ENCODE measurements at places on chromosomes 4 and X.

- DNase-seq, result no peak
These were observed 26.8 kb upstream of the SOD3 start for GRCh38 chr4:24768604-24769003.

DNA sequence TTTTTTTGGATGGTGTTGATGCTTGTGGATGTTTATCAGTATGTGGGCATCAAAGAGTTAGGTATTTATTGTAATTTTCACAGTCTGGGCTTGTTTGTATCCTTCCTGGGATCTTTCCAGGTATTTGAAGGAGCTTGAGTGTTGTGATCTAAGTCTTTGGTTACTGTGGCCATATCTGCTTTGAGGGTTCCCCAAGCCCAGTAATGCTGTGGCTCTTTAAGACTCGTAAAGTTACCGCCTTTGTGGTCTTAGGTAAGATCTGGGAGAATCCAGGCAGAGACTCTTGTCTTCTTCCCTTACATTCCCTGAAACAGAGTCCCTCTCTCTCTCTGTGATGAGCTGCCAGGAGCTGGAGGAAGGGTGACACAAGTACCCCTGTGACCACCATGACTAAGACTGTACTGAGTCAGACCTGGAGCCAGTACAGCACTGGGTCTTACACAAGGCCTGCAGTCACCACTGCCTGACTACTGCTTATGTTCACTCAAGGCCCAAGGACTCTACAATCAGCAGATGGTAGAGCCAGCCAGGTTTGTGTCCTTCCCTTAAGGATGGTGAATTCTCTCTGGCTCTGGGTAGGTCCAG, 62.2 kb downstream of the FMR1NB start:
- peak; percentile 5 for DNase-seq

DNA sequence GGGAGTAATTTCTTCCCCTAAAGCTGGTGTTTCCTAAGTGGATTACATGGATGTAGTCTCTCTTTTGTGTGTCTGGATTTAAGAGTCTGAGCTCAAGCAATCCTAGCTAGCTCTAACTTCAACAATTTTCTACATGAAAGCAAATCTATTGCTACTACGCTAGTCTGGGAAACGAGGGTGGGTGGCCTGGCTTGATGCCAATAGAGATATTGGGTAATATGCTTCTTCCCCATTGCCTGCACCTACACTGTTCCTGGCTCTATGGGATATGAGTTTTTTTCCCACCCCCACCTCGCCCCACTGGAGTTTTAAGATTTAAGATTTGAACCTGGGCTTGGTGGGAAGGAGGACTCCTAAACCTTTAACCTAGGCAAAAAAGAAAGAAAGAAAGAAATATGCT, 158.8 kb downstream of the RBM46 start:
- no peak for DNase-seq

GRCh38 chr4:2330091-2331042, 68.5 kb upstream of the MXD4 start:
- DNase-seq, result peak; percentile 96

DNA sequence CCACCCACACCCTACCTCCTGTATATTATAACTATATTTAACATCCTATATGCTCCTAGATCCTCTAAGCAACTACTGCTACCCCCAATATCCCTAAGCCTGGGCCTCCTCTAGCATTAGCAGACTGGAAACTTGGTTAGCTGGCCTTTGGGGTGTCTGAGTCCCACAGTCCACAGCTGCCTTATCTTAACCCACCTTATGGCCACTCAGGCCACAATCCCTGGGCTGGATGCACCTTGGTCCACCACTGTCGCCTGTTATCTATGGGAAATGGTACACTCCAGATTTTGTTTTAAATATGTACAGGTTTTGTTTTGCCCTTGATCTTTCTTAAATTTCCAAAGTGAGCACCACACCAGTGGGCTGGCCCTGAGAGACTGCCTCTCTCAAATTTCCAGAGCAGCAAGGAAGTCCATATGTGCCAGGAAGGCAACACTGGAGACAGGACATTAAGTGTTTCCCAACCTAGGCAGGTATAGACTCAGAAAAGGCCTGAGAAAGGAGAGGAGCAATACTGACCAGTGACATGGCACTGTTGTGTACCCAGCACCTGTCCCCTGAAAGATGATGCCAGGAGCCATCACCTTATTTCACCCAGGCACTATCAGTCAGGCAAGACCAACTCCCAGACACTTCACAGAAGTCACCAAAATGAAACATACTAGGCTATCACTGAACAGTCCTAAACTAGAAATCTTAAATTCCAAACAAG, 921 bp downstream of the PFKFB1 start:
- no peak for DNase-seq

DNA sequence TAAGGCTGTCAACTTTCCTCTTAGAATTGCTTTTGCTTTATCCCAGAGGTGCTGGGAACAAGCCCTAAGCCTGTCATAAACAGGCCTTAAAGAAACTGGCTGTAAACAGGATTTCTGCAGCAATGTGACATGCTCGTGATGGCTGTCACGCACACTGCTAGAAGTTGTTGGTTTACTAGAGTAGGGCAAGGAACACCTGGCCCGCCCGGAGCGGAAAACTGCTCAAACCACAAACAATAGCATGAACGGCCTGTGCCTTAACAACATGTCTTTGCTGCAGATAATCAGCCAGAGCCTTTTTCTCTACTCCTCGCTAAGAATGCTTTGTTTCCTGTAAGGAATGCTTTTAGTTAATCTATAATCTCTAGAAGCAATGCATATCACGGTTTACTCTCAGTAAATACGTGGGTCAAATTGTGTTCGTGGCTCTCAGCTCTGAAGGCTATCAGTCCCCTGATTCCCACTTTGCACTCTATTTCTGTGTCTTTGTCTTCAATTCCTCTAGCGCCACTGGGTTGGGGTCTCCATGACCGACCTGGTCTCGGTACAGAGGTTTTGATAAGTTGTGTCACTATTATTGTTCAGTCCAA, 318.3 kb downstream of the GLUD2 start:
- no peak for DNase-seq

DNA sequence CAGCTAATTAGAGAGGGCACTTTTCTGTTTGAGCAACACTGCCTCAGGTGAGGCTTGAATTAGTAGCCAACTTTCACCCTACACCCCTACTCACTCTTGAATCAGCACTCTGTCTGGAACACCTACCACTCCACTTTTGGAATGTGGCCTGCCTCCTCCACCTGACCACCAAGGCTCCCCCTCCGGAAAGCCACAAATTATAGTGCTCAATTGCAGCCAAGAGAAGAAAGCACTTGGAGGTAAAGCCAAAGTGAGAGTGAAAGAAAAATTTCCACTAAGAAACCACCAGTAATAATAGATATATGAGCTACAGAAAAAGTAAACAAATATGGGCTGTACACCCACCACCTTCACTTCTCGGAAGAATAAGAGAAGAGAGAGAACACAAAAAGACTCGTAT, 41.1 kb downstream of the PPP3CA start:
- no peak for DNase-seq

- no peak for DNase-seq
These were observed 898 bp upstream of the PDGFC start for GRCh38 chr4:156972379-156973015.

DNA sequence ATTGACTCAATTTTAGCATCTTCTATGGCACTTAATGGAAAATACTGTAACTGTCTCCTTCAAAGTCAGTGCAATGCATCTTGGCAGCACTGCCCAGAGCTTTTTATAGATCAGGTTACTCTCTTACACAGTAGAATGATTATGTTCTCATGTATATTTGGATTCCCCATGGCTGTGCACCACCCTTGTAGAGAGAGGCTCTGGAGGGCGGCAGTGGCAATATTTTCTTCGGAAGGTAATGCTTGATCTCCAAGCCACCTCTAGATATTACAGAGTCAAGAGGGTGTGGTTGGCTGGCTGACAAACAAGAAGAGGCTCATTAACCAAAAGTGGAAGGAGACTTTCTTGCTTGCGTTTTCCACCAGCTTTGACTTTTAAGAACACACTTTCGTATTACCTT, 72.8 kb upstream of the ARSJ start:
- no peak for DNase-seq

DNA sequence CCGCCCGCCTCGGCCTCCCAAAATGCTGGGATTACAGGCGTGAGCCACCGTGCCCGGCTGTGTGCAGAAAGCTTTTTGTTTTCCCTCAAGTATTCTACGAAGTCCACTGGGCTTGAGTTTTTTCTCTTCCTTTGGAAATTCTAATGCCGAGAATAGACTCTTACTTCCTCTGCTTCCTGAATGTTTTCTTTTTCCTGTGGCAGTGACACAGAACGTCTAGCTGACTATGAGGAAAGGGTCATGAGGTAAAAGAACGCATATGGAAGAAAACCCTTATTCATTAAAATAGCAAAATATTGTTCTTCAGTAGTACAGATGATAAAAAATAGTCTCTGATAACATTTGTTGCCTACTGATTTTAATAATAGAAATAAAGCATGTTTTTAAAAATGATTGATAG, 4.9 kb upstream of the SLC25A4 start:
- DNase-seq, result no peak

- DNase-seq, result peak; percentile 66
These were observed 220.1 kb downstream of the PDGFC start for GRCh38 chr4:156751486-156751885.

- DNase-seq, result peak; percentile 89
These were observed 20.5 kb downstream of the HADH start for GRCh38 chr4:108010167-108010566.

GRCh38 chr4:11514779-11515419, 86.2 kb upstream of the HS3ST1 start:
- no peak for DNase-seq

DNA sequence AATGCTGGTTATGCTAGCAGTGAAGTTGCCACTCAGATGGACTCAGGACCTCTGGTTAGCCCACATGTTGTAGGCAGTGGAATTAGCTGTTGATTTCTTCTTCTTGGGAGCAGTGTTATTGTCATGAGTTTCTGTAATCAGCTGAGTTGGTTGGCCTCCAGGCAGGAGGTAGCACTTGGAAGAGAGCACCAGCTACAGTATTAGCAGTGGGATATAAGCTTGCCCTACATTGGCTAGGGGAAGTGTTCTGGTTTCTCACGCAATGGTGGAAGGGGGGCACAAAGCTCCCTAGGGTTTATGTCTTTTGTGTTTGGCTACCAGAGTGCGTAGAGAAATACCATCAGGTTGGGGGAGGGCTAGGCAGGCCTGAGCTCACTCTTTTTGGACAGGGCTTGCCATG, 34.0 kb upstream of the UCP1 start:
- DNase-seq, result no peak

DNA sequence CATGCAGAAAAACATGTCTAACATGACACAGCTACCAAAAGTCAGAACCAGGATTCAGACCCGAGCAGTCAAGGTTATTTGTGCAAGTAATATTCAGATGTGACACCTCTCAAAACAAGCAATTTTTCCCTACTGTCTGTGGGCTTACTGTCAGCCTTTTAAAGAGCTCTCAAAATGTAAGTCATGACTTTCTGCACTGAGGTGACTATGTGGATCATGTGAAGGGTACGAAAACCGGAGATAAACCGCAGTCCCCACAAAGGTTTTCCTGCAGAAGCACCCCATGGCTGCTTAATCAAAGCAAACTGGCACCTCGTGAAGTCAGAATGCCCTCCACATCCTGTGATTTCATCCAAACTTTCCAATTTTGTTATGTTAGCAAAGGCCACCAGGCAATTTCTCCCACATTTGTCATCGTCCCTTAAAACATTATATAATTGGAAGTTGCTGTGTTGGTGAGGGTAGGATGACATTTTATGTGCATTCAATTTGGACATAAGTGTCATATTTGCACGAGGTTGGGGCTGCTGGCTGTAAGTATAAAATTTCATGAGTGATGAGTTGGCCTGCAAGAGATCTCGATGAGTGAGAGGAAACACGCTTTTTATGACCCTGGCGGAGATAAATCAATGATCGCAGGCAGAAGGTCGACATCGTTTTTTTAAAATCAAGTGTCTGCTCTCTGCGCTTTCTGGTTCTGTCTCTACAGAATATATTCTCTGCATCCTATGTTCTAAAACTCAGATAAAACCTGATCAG, 161.2 kb downstream of the STK32B start:
- DNase-seq, result peak; percentile 3

DNA sequence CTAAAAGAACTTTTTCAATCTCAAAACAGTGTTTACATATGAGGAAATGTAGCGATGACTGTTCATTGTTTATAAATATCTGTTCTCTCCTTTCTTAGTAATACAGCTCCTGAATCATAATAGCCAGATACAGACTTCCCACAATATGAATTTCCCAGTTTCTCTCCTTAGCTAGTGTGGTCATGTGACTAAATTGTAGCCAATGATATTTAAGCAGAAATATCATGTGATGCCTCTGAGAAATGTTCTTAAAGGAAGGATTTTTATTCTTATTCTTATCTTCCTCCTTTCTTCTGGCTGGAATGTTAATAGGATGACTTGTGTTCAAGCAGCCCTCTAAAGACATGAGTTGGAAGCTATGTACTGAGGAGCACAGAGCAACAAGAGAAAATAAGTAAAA, 383.7 kb upstream of the ATOH1 start:
- DNase-seq, result no peak

- DNase-seq, result no peak
These were observed 752 bp upstream of the ATP6AP2 start for GRCh38 chrX:40579900-40580536.

DNA sequence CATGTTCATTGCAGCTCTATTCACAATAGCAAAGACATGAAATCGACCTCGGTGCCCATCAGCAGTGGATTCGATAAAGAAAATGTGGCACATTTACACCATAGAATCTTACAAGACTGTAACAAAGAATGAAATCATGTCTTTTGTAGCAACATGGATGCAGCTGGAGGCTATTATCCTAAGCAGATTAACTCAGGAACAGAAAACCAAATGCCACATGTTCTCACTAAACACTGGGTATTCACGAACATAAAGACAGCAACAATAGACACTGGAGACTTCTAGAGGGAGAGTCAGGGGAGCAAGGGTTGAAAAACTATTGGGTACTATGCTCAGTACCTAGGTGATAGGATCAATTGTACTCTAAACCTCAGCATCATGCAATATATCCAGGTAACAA, 180.5 kb downstream of the PPP1R2C start:
- DNase-seq, result no peak

GRCh38 chr4:107845681-107846080, 20.9 kb downstream of the SGMS2 start:
- DNase-seq, result no peak

DNA sequence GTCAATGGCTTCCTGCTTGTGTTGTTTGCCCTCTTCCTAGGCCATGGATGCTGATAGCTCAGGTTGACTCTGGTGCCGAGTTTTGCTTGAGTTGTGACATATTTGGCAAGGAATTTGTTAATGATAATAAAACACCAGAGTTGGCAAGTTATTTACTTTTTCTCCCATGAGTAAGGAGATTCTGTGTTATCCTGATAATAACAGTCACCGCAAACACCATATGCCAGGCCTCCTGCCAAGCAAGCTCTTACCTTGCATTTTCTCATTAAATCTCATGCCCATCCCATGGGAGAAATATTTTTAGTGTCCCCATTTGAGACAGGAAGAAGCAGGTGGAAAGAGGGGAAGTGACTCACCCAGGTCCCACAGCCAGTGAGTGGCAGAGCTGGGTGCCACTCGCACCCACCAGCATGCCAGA, 67.4 kb upstream of the CLCN4 start:
- DNase-seq, result no peak

- no peak for DNase-seq
These were observed 17.8 kb downstream of the HMGB3 start for GRCh38 chrX:151000861-151001331.
